NCI-H146 (cell line): ENCODE measurements at places on chromosomes 3 and 15.

- peak; percentile 29 for DNase-seq
Observed at GRCh38 chr15:92693691-92694331, 38.2 kb upstream of the FAM174B start.

- no peak for DNase-seq
Observed at GRCh38 chr3:48565591-48566400, 2.2 kb upstream of the UCN2 start.

- DNase-seq = no peak
Observed at GRCh38 chr3:80017369-80017768, 249.6 kb upstream of the ROBO1 start.

GRCh38 chr3:16474920-16475319, 38.6 kb downstream of the RFTN1 start:
- no peak for DNase-seq

GRCh38 chr3:53709860-53710674, 136.2 kb downstream of the CHDH start:
- peak; percentile 70 for DNase-seq

GRCh38 chr3:184005941-184006507, 11.7 kb downstream of the ABCC5 start:
- peak; percentile 99 for DNase-seq

GRCh38 chr3:107740992-107741896, 218.5 kb downstream of the BBX start:
- DNase-seq = peak; percentile 54

GRCh38 chr3:177626045-177626444, 428.8 kb upstream of the TBL1XR1 start:
- no peak for DNase-seq

DNA sequence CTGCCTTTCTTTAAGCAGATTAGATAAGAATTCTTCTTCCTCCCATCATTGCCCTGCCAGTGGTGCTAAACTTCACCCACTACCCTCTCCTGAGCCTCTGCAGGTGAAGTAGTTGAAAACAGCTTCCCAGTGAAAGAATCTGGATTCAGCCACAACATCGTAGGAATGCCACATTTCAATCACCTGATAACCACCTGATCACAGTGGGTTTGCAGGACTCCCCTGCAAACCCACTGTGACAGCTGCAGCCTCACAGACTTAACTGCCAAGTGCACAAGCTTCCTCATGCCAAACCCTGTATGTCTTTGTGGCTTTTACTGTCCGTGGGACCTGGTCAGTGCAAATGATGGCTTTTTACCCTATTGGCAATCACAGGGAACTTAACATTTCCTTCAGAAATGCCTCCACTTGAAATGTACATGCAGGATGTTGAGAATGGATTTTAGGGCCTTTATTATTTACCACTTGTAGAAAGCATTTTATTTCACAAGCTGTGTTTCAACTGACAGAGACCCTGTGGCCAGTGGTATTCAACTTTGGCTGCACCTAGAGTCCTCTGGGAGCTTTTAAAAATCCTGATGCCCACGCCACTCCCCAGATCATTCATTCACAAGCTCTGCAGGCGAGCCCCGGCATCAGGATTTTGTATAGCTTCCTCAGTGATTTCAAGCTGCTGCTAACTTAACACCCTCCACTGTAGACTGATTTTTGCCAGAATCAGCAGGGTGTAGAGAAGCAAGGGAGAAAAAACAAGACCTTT, 49.1 kb downstream of the OXNAD1 start:
- DNase-seq = no peak

GRCh38 chr3:114721864-114722263, 425.2 kb downstream of the ZBTB20 start:
- no peak for DNase-seq

DNA sequence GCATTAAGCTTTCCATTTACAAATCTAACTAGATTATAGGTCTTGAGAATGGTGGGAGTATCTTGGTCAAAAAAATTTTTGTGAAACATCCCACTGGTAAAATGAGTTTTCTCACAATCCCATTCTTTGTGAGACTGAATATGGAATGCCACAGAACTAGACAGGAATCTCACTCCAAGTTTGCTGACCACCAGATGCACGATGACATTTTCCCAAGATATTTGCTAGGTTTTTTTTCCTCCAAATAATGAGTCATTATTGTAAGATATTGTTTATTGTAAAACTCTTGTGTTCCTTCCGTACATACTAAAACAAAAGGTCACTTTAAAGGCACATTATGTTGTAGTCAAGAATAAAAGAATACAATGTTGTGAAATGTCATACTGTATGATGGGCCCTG, 53.9 kb downstream of the COPS2 start:
- no peak for DNase-seq

- DNase-seq = no peak
Observed at GRCh38 chr15:64249406-64249805, 86.6 kb upstream of the PPIB start.

GRCh38 chr3:111200027-111200426, 128.4 kb downstream of the NECTIN3 start:
- DNase-seq = no peak

GRCh38 chr3:188211476-188211875, 57.5 kb downstream of the LPP start:
- no peak for DNase-seq
